ENCODE measurements at places on chromosomes 2 and 18.

DNA sequence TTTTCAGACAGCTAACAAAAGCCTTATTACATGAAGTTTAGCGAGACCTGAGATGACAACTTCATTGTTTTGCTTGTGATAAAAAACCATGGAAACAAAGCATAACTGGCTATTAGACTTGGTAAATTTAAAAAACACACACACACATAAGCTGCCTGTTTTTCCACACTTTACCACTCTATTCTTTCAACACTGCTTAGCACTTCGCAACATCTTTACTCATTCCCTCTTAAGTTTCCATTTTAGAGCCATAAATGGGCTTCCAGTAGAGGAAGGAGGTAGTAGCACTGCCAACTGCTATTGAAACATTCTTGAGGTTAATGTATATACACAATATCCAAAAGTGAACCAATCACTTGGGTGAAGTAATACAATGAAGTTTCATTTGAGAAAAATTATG, 54.1 kb downstream of the BAZ2B start:
- peak; percentile 59 for DNase-seq

GRCh38 chr2:160695402-160696086, 201.9 kb upstream of the RBMS1 start:
- DNase-seq: peak; percentile 36

DNA sequence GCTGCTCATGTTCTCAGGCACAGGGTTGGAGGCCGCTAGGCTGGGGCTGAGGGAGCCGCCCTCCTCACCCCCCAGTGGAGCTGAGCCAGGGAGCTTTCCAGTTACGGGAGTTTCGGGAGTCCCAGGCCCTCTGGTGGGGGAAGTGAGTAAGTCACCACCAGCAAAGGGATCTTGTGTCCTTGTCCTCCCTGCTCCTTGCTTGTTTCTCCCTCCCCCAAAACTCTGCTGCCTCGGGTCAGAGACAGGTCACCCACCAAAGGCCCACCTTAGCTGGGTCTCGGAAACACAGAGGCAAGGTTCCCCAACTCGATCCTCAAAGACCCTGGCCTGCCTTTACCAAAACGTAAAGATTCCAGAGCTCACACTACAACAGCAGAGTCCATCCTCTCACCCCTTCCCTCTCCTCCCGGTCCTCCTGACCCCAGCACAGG, 60.5 kb upstream of the POMC start:
- DNase-seq: peak; percentile 85

- DNase-seq: no peak
These were observed 65.8 kb downstream of the NDUFA10 start for GRCh38 chr2:239959059-239959971.

Measured in fibroblast of skin of right biceps (primary cell).